Posterior cingulate gyrus (tissue), 11 donors: ENCODE measurements at places on chromosomes 11 and 22.

DNA sequence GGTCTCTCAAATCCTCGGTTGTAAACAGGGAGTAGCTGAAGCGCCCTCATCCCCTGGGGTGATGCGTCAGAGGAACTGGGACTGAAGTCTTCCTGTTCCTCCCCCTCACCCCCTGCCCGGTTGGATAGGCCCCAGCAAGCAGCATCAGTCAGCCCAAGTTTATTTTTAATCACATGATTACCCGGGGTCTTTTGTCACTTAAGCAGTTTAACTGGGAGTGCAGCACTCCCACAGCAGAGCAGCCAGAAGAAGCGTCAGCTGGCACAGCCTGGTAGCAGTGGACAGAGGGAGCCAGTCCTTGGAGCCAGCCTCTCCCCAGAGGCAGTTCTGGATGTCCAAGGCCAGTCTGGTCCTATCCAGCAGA is 342.1 kb downstream of the CTTN start:
- no peak for DNase-seq

GRCh38 chr11:96361778-96362177 is 18.8 kb upstream of the MAML2 start:
- no peak for DNase-seq

DNA sequence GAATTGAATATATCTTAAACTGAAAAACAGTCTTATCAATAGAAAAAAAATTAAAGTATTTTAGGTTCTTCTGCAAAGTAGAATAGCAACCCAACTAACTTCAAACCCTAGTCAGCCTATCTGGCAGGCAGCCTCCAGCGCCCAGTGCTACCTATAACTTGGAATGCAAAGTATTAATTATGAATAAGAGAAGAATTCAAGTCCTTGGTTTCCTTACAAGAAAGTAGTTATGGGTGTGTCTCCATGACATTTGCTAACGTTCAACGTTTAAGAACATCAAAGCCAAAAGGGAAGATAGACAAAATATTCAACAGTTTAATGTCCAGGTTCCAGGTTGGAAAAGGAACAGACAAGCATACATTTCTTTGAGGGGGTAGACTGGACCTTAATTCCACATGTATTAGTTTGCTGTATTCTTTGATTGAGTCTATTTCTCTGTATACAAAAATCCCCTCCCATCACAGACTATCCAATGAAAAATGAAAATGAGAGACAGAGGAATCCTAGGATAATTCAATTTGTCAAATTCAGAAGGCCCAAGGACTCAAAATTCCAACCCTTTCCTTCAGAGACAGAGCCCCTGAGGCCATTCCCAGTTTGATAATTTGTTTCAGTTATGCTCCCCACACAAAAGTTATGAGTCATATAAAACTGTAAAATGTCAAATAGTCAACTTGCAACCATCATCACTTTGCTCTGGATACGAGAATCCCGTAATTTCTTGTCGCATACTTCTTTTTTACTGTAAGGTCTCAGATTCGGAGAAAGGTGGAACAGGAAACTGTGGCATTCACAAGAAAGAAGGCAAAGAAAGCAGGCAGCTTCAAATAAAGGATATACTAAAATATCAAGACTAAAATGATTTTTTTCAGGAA is 83.7 kb upstream of the CHRM4 start:
- no peak for DNase-seq

GRCh38 chr11:131204765-131205380 is 165.5 kb upstream of the NTM start:
- DNase-seq = no peak

DNA sequence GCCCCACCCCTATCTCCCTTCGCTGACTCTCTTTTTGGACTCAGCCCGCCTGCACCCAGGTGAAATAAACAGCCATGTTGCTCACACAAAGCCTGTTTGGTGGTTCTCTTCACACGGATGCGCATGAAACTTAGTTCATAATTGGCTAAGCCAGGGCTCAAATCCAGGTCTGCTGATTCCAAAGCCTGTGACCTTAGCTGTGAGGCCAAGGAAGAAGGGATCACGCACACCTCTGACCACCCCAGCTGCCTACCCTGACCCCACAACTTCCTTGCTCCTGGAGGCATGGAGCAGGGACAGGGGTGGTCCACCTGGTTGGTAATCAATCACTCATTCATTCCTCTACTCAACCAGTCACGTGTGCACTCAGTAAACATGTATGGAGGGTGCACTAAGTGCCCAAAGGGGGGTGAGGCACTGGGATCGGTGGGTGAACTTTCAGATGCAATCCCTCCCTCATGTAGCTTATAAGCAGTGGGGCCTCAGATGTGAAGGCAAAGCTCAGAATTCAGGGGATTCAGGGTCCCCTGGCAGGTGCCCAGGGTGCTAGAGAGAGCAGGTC is 10.3 kb downstream of the FXYD2 start:
- DNase-seq = peak; percentile 3

DNA sequence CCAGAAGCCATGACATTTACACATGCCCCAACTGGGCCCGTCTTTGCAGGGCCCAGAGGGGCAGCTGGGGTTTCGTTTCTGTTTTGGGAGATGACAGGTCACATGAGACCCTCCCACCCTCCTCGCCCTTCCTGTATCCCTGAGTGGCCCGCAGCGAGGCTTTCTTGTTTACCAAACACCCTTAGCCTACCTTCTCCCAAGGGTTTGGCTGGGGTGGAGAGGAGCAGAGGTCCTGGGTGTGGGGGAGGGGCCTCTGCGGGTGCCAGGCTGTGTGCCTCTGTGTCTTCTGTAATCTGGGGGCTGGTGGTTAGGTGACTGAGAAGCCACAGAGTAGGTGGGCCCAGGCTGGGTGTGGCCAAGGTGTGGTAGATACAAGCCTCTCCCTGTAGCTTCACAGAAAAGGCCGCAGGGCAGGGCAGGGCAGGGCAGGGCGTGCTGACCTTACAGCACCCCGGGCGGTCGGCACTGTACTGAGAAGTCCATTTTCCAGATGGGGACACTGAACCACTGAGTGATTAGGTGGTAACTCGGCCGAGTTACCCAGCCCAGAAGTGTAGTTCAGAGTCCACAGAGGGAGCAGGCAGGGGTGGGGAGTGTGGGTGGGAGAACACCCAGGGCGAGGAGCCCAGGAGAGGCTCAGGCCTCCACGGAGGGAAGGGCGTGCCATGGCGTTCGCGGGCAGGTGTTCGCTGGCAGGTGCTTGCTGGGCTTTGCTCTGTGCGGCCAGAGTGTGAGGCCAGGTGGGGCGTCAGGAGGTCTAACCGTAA is 8.7 kb downstream of the PRR5 start:
- no peak for DNase-seq

GRCh38 chr11:32831221-32831620 is 1.5 kb downstream of the PRRG4 start:
- no peak for DNase-seq

- DNase-seq = no peak
These were observed 720.1 kb downstream of the DLG2 start for GRCh38 chr11:84906995-84907394.

GRCh38 chr22:29758068-29758622 is 8.7 kb downstream of the ZMAT5 start:
- DNase-seq = no peak

GRCh38 chr22:22507743-22508273 is 734 bp downstream of the ZNF280B start:
- no peak for DNase-seq

DNA sequence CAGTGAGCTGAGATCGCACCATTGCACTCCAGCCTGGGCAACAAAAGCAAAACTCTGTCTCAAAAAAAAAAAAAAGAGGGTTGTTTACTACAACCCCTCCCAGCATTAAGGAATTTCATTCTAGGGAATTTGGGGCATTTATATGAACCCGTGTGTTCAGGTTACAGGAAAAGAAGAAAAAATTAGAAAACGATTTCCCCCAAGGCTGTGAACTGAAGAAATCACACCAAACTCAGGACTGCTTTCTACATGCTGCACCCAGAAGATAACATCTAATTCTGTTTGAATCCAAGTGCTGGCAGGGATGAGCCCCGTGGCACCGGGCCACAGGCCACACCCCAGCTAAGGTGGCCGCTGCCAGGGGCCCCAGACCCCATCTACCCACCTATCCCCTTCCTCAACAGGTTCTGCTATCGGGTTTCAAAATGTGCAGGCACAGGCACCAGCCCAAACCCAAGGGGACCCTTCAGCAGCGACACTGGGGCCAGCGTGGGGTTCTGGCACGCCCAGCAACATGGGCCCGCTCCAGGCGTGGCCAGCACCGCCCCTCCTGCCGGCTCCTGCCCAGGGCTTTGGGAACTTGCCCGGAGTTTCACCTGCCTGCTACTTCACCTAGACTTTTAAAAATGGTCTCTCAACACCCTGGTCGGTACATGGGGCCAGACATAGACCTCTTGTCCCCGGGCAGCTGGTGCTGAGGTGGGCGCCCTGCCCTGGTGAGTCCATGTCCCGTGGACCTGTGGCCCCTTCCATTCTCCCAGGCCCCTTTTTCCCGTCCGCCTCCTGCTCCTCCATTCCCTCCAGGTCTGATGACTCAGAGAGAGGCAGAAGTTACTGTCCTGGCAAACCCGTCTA is 11.8 kb downstream of the CELSR1 start:
- DNase-seq = no peak

- DNase-seq = no peak
These were observed 281.5 kb upstream of the CTSC start for GRCh38 chr11:88619071-88619425.

- no peak for DNase-seq
These were observed 74.4 kb downstream of the WNT11 start for GRCh38 chr11:76131671-76132631.

DNA sequence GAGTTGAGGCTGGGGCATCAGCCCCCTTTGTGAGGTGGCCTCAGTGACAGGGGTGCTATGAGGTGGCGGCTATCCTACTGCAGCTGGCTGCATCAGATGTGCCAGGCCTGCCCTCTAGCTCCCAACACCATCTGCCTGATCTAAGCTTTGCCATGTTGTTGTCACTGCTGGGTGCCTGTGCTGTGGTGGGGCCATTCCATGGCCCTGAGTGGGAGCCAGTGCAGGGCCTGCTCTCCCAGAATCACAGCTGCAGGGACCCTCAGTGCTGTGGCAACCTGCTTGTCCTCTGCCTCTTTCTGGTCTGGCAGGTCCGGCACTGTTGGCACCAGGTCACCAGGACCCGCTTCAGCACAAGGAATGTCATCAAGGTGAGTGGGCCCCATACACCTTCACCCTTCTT is 1.8 kb upstream of the SNU13 start:
- DNase-seq = no peak

- DNase-seq = no peak
These were observed 442.2 kb upstream of the DDI1 start for GRCh38 chr11:103594283-103594682.

DNA sequence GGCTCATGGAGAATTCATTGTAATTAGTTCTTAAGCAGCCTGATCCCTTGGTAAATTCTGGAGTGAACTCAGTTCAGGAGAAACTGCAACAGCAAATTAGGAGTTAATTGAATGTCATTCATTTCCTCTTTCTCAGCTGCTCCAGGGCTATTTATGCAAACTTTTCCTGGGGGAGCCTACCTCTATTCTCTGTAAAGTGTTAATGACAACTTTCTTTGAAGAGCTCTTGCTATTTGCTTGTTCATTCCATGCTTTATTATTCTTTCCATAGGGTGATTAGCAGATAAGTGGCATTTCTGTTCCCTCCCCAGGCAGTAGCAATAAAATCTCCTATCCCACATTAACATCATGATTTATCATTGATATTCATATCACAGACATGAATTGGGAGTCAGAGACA is 267.6 kb upstream of the DDI1 start:
- DNase-seq = no peak

GRCh38 chr11:61056981-61057380 is 45.3 kb upstream of the CD5 start:
- DNase-seq = no peak

- DNase-seq = no peak
These were observed 368.4 kb downstream of the BUD13 start for GRCh38 chr11:116404462-116404798.

- DNase-seq = peak; percentile 11
These were observed 7.5 kb upstream of the PPARA start for GRCh38 chr22:46142548-46143490.

DNA sequence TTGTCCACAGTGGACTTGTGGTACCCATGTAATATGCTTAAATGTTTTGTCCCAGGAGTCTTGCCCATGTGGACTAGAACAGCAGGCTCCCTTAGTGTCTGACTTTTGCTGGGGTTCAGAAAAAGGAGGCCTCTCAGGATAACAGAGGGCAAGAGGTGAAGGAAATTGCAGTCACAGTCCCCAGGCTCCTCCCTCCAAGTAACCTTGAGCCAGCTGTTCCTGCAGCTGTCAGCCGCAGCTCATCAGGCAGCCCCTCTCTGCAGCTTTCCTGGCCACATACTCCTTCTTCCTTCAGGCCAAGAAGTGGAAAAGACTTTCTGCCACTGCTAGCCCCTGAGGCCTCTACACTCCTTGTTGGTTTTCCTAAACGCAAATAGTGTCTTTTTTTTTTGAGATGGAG is 6.3 kb upstream of the MYO18B start:
- DNase-seq = no peak

- DNase-seq = no peak
These were observed 313.9 kb downstream of the TMEM135 start for GRCh38 chr11:87351676-87352075.

DNA sequence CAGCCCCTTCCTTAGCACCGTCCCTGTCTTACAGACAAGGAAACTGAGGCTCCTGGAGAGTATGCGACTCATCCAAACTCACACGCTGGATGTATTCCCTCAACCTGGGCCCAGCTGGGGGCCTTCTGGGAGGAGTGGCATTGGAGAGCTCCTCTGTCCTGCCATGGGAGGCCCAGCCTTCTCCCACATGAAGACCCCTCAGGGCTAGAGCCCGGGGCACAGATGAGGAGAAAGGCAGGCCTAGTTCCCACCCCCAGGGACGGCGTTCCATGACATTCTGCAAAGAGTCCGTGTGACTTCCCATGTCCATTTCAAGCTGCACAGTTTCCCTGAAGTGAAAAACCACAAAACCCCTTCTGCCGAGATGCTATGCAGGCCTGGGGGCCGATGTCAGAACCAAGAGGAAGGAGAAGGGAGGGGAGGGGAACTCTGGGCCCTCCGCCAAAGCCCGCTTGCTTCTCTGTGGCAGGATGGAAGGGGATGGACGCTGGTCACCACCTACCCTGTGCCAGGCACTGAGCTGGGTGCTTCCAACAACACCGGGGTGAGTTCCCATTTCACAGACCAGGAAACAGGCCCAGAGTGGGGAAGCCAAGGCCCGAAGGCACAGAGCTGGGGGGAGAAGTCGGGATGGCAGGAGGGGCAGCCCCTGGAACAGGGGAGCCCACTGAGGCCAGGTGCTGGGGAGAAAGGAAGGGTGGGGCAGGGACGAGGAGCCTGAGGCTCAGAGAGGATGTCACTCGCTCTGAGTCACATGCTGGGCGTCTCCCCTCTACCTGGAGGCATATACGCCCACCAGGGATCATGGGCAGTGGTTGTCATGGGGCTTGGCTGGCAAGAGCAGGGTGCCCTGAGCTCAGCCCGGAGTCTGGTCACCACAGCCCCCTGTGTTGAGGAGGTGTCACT is 15.7 kb downstream of the RAC2 start:
- no peak for DNase-seq
